ENCODE measurements at places on chromosomes 6 and 20.
A peak's percentile ranks its signal among the peaks of the same experiment; 100 is the strongest.

GRCh38 chr6:37658121-37658520, 39.6 kb downstream of the MDGA1 start:
- no peak for DNase-seq

GRCh38 chr6:16973051-16973450, 128.8 kb upstream of the STMND1 start:
- DNase-seq, result no peak

DNA sequence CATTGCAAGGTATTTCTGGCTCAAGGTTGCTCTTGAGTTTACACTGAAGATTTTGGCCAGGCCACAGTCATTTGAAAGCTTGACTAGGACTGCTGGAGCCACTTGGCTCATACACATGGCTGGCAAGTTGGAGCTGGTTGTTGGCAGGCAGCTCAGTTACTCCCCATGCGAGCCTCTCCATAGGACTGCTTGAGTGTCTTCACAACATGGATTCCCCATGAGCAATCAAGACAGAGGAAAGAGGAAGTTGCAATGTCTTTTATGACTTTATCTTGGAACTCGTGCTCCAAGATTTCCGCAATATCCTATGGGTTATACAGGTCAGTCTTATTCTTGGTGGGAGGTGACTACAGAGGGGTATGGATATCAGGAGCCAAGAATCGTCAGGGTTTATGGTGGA, 1.4 kb upstream of the MANBAL start:
- DNase-seq, result no peak

DNA sequence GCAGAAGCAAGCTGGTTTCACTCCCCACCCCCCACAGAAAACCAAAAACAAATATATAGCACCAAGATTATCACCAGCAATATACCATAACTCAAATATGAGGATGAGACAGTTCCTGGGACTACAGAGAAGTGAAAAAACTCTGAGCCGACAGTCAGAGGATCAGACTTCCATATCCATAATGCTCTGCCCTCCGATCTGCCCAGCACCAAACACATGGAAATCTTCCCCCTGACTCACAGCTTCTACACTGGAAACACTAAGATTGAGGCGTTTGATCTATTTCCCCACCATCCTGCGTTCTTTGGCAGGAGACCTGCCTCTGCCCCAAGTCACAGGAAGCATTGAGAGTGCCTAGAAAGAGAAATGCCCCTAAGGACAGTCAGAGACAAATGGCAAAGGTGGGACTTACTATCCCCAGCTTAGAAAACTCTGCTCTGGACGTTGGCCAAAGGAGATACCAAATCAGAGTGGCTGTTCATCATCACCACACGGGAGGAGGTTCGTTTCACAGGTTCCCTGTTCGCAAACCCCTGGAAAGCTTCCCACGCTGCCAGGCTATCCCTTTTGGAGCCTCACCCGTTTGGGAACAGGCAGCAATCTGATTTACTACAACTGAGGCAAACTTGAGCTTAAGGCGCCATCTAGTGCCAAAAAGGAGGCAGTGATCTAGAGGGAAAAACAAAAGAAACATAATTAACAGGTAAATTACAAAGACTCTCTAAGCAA, 48.7 kb upstream of the SRSF6 start:
- peak; percentile 16 for DNase-seq
